GM19239 (cell line): ENCODE measurements at places on chromosomes 16 and 17.

DNA sequence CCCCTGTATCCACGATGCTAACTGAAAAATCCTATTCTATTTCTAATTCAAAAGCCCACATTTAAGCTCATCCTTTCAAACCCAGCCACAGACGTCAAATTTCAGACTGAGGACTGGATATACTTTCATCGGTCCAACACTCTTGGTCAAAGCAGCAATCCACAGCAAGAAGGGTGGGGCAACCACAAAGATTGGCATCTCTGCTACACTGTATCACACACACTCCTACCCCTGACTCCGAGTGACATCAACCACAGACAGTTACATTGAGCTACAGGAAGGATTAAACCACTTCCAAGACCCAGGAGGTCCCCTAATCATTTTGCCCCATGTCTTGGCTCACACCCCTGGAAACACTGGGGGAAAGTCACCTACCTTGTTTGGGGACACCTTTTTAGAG is 61.3 kb downstream of the GRIN2A start:
- DNase-seq, result no peak

- DNase-seq, result no peak
Observed at GRCh38 chr17:67528751-67529436, 151.8 kb downstream of the PITPNC1 start.

- no peak for DNase-seq
Observed at GRCh38 chr17:81866440-81867169, 4.5 kb downstream of the ARHGDIA start.

GRCh38 chr17:62919388-62919787 is 46.6 kb upstream of the TANC2 start:
- DNase-seq, result no peak

- no peak for DNase-seq
Observed at GRCh38 chr16:84198401-84198800, 7.4 kb downstream of the ADAD2 start.

- no peak for DNase-seq
Observed at GRCh38 chr17:72853440-72854415, 238.8 kb downstream of the SLC39A11 start.

DNA sequence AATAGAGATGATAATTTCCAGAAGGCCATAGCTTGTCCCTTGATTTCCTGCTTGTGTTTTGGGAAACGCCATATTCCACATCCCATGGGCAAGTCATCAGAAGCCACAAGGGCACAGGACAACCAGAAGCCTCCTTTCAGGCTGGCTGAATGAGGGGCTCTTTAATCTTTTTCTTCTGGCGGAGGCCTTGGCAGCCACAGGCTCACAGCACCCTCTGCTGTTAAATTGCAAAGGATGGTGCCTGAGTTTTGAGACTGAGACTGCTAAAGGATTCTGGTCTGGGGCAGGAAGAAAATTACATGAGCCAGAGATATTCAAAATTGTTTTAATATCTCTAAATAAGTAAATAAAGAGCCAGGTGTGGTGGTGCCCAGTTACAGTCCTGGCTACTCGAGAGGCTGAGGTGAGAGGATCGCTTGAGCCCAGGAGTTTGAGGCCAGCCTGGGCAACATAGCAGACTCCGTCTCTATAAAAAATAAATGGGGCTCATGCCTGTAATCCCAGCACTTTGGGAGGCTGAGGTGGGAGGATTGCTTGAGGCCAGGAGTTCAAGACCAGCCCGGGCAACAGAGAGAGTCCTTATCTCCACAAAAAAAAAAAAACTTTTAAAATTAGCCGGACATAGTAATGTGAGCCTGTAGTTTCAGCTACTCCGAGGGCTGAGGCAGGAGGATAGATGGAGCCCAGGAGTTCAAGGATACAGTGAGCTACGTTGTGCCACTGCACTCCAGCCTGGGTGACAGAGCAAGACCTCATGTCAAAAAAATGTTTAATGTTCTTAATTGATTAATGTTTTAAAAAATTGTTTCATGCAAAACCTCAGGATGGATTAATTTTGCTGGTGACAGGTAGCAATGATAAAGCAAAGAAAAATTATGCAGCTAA is 26.3 kb downstream of the AARSD1 start:
- DNase-seq, result no peak

DNA sequence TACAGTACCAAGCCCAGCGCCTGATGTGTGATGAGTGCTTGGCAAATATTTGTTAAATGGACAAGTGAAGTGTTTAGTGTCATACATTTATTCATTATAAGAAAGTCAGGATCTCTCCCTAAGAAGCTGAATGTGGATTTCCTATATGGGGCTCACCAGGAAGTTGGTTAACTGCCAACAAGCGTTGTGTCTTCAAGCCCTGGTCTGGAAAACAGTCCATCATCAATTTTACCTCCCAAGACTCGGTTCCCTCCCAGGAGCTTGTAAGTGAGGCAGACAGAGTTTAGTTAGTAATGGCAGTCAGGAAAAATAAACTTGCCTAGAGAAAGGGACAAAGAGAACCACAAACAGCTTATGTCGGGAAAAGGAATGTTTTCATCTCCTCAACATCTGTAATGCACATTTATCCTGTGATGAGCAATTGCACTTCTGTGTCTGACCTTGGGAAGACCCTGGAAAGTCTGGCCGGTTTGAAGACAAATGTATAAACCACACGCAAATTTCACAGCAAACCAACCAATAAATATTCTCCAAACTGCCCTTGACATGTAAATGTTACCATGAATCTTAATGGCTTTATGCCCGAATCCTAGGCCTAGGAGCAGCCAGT is 28.3 kb downstream of the C16orf95 start:
- DNase-seq, result no peak

DNA sequence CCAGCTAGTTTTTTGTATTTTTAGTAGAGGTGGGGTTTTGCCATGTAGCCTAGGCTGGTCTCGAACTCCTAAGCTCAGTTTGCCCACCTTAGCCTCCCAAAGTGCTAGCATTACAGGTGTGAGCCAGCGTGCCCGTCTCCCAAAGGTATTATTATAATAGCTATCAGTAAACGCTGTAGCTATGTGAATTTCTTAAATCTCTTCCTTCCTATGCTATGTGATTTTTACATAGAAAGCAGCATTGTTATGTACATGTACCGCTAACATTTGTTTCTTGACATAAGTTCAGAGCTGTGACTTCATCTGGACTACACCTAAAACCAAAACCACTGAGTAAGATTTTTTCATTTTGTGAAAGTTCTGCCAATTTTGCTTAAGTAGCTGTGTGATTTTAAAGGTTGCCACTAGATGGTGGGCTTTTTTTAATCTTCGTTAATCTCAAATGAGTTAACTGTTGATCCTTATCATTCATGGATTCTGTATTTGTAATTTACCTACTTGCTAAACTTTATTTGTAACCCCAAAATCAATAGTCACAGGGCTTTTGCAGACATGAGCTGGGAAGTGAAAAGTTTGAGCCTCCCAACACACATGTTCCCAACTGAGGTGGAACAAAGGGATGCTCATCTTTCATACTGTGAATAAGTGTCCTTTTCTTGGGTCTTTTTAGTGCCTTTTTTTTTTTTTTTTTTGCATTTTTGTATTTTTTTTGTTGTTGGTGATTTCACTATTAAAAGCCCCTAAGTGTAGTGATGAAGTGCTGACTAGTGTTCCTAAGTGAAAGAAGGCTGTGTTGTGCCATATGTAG is 21.9 kb downstream of the PRKAR1A start:
- no peak for DNase-seq

DNA sequence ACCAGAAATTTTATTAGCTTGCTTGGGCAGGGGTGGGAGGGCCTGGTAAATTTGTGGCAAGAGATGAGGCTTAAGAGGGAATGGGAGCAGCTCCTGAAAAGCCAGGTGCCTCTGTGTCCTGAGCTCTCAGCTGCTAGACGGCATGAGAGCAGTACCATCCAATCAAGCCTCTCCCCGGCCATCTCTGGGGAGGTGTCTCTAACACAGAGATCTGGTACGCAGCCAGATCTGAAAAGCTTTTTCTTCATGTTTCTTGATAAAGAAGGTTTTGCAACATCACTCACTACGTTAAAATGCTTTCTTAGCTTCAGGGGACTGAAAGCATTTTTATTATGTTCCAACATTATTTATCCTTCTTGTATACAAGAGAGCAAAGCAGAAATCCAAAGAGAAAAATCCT is 488.2 kb downstream of the RBFOX1 start:
- no peak for DNase-seq

GRCh38 chr16:27129401-27129800 is 62.7 kb downstream of the C16orf82 start:
- DNase-seq, result no peak

GRCh38 chr17:80894439-80894721 is 97.3 kb upstream of the CHMP6 start:
- DNase-seq, result no peak

DNA sequence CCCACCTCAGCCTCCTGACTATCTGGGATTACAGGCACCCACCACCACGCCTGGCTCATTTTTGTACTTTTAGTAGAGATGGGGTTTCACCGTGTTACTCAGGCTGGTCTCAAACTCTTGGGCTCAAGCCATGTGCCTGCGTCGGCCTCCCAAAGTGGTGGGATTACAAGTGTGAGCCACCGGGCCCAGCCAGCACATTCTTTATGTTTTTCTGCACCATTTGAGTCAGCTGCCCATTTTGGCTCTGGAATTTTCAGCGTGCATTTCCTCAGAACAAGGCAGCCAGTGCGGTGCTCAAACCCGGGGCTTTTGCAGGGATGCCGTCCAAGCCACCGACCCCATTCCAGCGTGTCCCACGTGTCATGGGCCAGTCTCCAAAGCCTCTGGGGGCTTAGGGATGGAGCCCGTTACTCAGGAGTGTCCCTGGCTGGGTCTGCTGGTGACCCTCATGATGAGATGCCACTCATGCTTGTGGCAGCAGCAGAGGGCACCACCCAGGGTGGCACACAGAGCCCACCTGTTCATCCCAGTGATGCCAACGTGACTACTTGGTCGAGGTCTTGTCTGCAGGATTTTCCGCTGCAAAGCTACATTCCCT is 3.7 kb upstream of the RAB40C start:
- no peak for DNase-seq

- no peak for DNase-seq
Observed at GRCh38 chr16:88821168-88821850, 9.6 kb upstream of the APRT start.

DNA sequence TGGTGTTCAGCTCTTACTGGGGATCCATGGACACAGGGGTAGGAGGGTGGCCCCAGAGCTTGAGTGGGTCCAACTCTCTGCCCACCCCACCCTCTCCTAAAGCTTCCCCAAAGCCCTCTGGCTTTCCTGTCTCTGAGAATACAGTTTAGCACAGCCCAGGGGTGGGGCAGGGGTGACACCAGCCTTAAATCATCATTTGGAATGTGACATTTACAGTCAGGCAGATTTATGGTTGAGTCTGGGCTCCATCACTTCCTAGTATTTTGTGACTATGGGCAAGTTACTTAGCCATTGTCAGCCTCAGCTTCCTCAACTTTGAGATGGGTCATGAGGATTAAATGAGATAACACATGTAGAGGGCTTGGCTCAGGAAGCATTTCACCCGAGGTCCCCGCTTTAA is 193.1 kb upstream of the IRX6 start:
- DNase-seq, result no peak

DNA sequence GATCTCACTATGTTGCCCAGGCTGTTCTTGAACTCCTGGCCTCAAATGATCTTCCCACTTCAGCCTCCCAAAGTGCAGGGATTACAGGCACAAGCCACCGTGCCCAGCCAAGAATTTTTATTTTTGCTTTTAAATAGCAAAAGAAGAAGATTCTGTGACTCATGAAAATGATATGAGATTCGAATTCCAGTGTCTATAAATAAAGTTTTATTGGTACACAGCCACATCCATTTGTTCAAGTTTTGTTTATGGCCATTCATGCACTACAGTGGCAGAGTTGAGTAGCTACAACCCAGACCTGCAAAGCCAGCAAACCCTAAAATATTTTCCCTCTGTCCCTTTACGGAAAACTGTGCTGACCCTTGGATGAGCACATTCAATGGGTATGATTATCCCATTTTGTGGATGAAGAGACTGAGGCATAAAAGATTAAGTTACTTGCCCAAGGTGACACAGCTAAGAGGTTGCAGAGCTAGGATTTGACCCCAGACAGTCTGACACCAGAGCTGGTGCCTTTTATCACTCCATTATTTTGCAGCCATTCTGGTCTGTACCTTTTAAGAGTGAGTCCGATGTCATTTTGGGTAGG is 34.2 kb downstream of the SCNN1G start:
- DNase-seq, result no peak

- DNase-seq, result no peak
Observed at GRCh38 chr17:42678951-42679491, 2.2 kb upstream of the PLEKHH3 start.

GRCh38 chr17:10812674-10813073 is 8.8 kb upstream of the TMEM238L start:
- no peak for DNase-seq

- DNase-seq, result no peak
Observed at GRCh38 chr16:65895906-65896305, 470.6 kb upstream of the CDH5 start.

DNA sequence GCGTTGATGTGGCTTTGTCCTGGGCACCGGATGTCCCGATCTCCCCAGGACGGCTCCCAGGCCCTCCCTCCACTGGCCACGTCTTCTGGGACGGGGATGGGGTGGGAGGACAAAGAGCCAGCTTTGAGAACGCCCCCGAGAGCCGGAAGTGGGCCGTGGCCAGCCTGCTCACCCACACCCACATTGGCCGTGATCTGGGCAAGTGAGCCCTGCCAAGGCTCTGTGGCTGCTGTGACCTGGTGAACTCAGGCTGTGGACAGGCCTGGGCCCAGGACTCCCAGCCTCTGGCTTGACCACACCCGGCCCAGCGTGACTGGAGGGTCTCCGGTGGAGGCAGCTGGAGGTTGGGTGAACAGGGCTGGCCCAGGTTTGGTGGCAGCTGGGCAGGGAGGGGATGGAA is 3.3 kb downstream of the CDH15 start:
- DNase-seq, result no peak

GRCh38 chr16:79081297-79082066 is 519.1 kb downstream of the MAF start:
- no peak for DNase-seq

DNA sequence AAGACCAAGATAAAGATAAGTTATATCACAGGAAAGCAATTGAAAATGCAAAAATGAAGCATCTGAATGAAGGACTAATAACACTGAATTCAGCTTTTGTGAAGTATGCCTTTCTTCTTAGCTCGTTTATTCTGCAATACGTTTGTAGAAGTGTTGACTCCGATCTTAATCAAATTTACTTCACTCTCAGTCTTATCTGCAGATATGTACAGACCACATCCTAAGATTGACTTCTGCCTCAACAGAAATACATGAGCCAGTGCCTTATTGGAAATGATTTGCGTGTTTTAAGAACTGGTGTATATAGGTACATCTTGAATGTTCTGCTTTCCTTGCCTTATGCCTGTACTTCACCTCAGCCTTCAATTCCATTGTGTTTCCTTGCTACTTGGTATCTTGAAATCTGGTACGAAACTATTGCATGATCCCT is 1.3 kb downstream of the ATF7IP2 start:
- DNase-seq, result no peak

- DNase-seq, result no peak
Observed at GRCh38 chr17:15507896-15508295, 40.5 kb upstream of the CDRT4 start.

- DNase-seq, result no peak
Observed at GRCh38 chr16:81730090-81731051, 48.7 kb upstream of the PLCG2 start.
